SIG-M5 (cell line): ENCODE measurements at places on chromosomes 7 and 10.

- DNase-seq: no peak
These were observed 109.1 kb downstream of the IQUB start for GRCh38 chr7:123425246-123425645.

- DNase-seq: no peak
These were observed 37.8 kb downstream of the PTPRN2 start for GRCh38 chr7:158549616-158550393.

GRCh38 chr7:141675436-141676215 lies 26.3 kb downstream of the DENND11 start:
- DNase-seq: no peak

GRCh38 chr10:28676326-28676967 lies 874 bp upstream of the BAMBI start:
- no peak for DNase-seq
